ENCODE measurements at places on chromosomes 3 and 15.

- DNase-seq, result no peak
Measured at GRCh38 chr15:22903427-22903826, 65.0 kb downstream of the NIPA2 start.

DNA sequence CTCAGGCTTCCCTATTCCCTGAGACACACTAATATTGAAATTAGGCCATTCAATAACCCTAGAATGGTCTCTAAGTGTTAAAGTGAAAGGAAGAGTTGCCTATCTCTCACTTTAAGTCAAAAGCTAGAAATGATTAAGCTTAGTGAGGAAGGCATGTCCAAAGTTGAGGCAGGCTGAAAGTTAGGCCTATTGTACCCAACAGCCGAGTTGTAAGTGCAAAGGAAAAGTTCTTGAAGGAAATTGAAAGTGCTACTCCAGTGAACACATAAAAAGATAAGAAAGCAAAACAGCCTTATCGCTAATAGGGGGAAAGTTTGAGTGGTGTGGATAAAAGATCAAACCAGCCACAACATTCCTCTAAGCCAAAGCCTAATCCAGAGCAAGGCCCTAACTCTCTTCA, 117.9 kb upstream of the SPATA12 start:
- no peak for DNase-seq

DNA sequence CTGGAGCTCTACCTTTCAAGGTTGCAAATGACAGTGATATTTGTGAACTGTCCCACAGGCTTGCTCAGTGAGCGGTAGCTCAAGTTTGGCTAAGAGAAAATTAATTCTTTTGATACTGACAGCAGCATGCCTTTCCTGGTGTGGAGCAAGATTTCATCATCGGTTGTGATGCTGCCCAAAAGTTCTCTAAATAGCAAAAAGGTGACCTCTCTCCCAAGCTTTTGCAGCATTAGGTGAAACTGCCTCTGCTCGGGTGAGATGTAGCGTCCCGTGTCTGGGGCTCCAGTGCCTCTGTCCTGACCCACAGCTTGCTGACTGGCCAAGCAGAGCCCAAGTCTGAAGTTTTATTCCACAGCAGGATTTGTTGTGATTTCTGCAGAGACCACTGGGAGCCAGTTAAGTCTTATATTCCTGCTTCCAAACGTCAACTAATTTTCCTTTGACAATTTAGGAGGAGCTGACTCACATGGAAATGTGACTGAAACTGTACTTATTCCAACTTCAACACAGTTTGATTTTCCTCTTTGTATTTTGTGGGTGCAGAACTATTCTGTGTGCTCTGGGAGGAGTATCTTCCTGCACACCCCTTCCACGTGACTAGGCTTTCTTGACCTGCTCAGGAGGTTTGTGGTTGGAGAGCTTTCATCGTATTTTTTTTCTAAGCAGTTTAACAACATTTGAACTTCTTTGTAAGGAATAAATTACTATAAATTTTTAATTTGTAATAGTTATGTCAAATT, 5.9 kb downstream of the SYNM start:
- no peak for DNase-seq

GRCh38 chr15:36481156-36481555, 98.3 kb upstream of the CDIN1 start:
- no peak for DNase-seq

DNA sequence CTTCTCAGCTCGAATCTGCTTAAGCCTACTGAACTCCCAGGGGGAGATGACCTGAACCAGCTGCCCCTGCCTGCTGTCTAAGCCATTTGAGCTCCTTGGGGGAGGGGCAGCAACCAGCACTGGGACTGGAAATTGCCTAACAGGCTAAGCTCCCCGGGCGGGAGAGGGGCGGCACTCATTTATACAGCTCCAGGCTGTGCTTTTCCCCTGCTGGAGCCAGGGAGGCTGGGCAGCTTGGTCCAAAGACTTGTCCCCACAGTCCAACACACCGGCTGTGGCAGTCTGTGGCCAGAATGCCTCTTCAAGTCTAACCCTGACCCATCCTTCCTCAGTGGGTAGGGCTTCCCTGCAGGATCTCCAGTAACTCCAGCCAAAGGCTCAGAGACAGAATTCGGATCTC, 1241.5 kb downstream of the ROBO2 start:
- DNase-seq, result no peak

- no peak for DNase-seq
Measured at GRCh38 chr15:98667521-98668179, 19.3 kb downstream of the IGF1R start.

DNA sequence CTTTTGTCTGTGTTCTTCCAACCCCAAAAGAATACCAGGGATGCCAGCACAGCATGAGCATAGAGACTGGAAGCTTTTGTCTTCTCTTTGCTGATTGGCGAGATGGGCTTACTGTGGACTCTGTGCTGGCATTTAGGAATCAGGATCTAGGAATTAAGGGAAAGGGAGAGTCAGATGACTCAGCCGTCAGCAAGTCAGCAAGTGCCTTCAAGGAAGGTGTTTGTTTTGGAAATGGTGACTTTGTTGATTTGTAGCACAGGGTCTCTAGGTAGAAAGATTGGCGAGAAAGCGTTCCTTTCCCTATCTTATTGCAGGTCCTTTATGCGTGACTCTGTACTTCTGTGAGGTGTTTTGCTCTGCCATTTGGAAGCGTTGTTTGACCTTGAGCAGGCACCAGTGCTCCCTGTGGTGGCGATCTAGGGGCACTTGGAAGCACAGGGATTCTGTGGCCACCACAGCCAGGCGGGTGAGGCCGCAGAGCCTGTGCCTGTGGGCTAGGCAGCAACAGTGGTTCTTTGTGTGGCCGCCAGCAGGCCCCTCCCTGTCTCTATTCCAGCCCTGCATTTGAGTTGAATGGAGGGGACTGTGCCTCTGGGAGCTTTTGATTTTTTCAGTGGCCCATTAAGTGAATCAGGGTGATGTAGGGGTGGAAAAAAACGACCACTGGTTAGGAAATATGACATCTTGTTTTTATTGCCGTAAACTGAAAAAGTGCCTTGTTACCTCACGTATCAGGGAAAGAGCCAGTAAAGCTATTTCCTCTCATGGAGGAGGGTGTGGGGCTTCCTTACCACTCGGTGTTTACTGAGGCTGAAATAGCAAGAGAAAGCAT, 19.0 kb downstream of the FAN1 start:
- DNase-seq, result peak; percentile 53

- no peak for DNase-seq
Measured at GRCh38 chr3:111884411-111885018, 25.4 kb downstream of the PHLDB2 start.

DNA sequence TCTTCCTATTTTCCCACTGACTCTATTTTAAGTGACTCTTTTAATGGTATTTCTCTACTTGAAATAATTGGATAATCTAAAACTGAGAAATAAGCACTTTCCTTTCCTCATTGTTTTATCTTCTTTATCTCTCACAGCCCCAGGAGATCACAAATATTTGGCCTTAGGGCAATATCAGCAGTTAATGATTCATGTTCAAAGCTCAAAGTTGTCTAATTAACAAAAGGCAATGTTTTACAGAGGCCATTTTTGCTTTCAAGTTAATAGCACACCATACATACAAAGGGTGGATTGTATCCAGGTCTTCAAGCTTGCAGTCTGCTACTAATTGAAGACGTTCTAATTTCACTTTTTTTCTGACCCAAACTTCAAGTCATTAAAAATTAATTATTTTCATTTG, 120.1 kb downstream of the LRRN1 start:
- no peak for DNase-seq

GRCh38 chr15:85000189-85000864, 18.7 kb downstream of the PDE8A start:
- no peak for DNase-seq

DNA sequence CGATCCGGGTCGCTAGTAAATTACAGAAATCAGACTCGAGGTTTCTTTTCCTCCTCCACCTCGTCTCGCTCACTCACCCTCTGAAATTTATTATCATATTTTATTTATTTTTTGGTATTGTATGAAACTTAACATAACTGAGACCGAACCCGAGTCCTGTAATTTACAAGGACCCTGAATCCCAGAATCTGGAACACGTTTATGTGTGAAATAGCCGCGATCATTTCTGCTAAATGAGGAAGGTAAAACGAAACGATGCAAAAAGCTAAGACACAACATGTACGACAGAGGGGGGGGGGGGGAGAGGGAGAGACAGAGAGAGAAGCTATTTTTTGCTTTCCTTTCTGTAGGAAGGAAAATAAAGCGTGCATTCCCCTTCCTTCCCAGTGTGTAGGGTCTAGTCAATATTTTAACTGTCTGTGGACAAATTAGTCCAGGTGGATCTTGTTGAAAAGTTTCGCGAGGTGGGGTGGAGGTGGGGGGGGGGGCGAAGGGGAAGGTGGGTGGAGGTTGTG, 1.6 kb downstream of the BBX start:
- DNase-seq, result peak; percentile 44

- no peak for DNase-seq
Measured at GRCh38 chr3:160286231-160286630, 61.0 kb downstream of the C3orf80 start.

GRCh38 chr3:57654267-57654666, 38.6 kb downstream of the DENND6A start:
- no peak for DNase-seq

DNA sequence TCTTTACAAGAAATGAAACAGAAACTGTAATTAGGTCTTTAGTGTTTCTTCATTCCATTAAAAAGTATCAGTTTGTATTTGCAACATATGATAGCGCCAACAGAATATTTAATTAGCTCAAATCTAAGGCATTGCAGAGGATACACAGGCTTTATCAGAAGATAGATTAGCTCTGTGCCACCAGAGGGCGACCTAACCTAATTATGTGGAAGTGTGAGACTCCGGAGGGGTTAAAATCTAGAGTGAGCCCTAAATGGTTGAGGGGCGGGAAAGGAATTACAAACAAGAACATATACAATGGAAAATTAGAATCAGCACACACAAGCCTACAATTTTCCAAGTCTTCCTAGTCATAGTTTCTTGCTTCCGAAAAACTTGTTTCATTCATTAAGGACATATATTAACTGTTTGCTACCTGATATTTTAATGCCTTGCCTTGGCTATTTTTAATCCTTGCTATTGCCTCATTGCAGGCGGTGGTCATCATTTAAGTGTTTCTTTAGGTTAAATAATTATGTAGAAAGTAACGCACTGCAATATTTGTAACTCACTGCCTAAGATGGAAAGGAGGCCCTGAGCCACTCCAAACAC, 18.0 kb upstream of the RYR3 start:
- DNase-seq, result peak; percentile 60

DNA sequence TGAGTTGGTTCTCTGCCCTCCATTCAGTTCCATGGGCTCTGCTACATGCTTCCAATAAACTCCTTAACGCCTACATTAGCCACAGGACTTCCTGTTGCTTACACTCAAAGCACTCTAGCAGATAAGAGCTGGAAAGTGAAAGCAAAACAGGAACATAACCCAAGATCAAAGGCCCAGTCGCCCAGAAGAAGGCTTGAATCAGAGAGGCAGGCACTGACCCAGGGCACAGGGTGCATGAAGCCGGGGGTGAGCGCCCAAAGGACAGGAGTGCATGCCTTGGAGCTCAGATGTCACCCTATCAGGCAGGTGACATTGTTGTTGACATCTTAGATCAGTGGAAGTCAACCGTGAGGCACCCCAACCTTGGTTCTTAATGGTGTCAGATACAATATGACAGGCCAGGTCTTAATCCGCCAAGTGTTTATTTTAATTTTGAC, 235.1 kb downstream of the UACA start:
- DNase-seq, result peak; percentile 30

DNA sequence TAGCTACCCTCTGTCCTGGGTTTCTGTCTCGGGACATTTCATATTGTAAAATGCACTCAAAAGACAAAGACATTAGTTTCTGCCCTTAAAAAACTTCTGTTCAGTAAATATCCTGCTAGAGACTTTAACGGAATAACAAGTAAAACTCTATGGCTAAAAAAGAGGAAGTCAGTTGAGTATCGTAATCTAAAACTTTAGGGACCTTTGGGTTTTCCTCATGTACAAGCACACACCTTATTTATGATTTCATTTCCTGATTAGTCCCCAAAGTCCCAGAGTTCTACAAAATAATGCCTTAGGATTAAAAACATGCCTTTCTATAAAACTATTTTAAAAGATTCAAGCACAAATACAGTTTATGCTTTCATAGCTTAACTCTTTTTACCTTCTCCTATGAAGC, 585.9 kb downstream of the UNC13C start:
- DNase-seq, result no peak

GRCh38 chr3:123202451-123202850, 708 bp downstream of the SEC22A start:
- DNase-seq, result peak; percentile 9

GRCh38 chr3:193446965-193447602, 68.5 kb upstream of the ATP13A5 start:
- DNase-seq, result no peak

DNA sequence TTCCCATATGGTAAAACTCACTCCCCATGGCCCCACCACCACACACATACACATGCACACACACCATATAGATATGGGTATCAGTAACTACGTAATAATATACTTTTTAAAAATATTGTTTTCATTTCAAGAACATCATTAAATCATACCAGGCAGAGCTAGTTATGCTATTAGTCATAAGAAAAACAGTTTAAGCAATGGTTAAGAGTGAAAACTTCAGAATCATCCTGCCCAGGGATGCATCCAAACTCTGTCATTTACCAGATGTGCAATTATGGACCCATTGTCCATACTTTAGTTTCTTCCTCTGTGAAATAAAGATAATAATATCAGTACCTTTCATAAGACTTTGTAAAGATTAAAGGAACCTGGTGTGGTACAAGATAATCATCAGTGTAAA, 608.3 kb downstream of the RBMS3 start:
- peak; percentile 56 for DNase-seq

GRCh38 chr3:120544361-120544760, 51.8 kb upstream of the NDUFB4 start:
- DNase-seq, result no peak

DNA sequence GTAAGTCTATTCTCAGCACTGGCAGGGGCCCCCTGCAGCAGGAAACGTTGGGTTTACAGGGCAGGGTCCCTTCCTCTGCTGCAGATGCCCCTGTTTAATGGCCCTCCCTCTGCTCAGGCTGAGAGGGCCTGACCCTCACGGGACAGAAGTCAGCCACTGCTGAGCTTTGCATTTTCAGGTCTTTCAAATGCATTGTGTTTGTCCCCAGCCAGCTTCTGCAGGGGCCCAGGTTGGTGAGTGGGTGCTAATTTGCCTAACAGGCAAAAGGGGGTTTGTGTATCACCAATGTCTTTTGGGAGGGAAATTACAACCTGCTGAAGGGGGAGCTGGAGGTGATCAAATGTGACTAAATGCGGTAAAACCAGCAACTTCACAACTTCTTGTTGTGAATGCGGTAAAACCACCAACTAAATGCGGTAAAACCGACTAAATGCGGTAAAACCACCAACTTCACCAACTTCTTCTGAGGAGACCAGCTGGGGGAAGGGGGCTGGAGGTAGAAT, 44.8 kb upstream of the UBE2E1 start:
- no peak for DNase-seq

- no peak for DNase-seq
Measured at GRCh38 chr15:92009162-92009561, 155.7 kb downstream of the SLCO3A1 start.

DNA sequence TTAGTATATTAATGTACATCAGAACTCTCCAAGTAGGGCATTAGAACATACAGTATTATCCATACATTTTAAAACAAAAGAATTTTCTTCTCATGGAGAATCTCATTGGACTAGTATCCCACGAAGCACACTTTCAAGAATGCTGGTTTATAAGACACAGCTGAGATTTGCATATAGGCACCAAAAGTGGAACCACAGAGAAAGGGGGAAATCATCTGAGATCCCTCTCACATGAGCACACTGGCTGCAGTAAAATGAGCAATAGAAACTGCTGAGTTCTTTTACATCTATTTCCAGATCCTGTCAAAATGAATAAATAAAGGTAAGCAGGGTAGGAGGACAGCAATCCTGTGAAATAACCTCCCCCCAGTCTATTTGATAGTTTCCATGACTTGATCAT, 665.3 kb downstream of the FHIT start:
- DNase-seq, result no peak

Measured in EL (cell line).